Tibial nerve (tissue), 4 donors: ENCODE measurements at places on chromosomes 2 and 18.

DNA sequence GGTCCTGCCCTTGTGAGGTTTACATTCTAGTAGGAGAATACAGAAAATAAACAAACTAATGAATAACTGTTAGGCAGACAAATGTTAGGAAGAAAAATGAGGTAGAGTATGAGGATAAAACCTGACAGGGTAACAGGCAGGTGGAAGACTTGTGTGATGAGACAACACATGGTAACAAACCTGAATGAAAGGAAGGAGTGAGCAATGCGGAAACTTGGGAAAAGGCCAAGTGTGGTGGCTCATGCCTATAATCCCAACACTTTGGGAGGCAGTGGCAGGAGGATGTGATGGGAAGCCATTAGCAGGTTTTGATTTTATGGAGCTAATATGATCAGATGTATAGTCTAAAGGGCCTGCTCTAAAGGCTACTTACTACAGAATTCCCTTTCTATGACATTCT, 74.2 kb downstream of the INO80D start:
- no peak for DNase-seq

DNA sequence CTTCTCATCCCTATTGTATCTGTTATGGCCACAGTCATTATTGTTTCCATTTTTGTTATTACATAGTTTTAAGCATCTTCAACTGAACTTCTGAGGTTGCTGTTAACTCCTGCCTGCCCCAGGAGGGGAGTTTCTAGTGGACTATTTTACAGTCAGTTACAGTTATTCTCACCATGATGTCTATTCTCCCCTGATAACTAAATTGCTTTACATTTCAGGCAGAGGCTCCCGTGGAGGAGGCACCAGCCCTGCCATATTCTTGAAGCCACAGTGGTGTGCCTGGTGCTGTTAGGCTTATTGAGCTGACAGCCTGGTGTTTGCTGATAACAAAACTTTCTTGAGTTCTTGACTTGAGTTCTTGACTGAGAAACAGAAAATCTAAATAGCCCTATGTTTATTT, 256.4 kb downstream of the TFCP2L1 start:
- DNase-seq = no peak

- DNase-seq = no peak
Observed at GRCh38 chr2:168920504-168921157, 19.5 kb downstream of the G6PC2 start.

GRCh38 chr2:234673961-234674759, 177.3 kb upstream of the ARL4C start:
- no peak for DNase-seq

GRCh38 chr2:144084114-144084661, 435.7 kb downstream of the ZEB2 start:
- DNase-seq = no peak
